GM23248 (cell line): ENCODE measurements at places on chromosomes 16 and 17. TPM values are rescaled to one million over a fixed set of nuclear protein-coding genes. Genes with fewer than 3 reads are reported as not detected.

Gene YPEL3
- 62.6 and 100.0 TPM in 2 replicates for total RNA-seq

Gene GDE1
- total RNA-seq, result 77.1 and 85.0 TPM in 2 replicates

Gene ADAMTS18
- not detected in 2 replicates for total RNA-seq

Gene CIBAR2
- not detected in 2 replicates for total RNA-seq

DNA sequence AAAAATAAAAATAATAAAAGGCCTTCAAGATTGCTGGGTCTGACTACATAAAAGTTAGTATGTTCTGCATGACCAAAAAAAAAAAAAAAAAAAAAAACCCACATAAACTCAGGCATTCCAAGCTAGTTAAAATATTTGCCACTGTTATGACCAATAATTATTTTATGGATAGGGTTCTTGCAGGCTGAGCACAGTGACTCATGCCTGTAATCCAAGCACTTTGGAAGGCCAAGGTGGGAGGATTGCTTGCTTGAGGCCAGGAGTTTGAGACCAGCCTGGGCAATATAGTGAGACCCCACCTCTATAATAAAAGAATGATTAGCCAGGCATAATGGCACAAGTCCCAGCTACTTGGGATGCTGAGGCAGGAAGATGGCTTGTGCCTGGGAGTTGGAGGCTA lies 8.1 kb downstream of the SCNN1B start:
- no peak for DNase-seq

DNA sequence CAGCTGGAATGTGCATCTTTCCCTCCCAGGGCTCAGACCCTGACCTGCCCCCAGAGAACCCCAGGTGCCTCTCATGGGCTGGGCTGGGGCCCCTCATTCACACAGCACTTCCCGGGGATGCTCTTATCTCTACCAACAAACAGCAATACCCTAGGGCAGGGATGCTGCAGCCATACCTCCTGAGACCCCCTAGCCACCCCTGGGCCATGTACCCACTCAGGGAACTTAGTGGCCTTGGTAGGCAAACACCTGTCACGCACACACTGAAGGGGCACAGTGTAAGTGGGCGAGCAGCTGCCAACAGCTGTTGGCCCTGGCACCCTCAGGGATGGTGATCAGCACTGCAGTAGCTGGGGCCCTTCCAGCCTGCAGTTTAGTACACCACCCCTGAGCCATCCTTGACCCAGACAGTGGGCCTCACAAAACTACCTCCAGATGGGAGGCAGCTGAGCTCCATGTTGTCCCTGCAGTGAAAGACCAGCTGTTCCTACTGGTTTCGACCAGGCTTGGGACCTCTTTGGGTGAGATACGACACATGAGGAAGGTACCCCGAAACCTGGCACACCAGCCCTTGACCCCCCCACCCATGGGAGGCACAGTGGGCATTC lies 1723.6 kb downstream of the TP53TG3F start:
- DNase-seq, result no peak

DNA sequence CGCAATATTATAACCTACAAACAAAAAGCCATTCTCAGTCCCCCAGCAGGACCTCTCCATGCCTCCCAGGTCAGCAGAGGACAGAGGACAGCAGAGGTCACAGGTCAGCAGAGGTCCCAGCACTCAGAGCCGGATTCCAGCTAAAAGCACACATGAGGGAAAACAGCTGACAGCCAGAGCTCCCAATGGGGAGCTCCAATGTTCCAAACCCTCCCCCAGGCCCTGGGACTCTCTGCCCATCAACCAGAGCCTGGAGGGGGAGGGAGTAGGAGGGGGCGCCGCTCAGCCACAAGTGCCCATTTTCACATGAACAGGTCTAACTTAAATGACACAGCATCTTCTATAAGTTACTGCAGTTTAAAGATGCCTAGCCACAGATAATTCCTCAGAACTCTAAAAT lies 77.5 kb downstream of the ANKRD11 start:
- DNase-seq, result no peak

DNA sequence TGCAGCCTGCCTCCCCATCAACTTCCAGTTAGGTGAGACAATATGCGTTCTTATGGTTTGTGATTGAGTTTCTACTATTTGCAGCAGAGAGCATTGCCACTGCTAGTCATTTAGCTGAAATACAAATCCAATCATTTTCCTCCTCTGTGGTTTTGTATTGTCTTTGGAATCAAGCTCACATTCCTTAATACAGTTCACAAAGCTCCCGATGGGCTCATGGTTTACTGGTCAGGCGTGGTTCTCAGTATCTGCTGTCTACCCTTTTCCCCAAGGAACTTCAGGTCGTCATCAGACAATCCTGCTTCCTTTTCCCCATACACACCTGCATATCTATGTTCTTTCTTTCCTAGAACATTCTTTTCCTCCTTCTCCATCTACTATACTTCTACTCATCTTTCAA lies 69.6 kb upstream of the GAS7 start:
- peak; percentile 59 for DNase-seq

DNA sequence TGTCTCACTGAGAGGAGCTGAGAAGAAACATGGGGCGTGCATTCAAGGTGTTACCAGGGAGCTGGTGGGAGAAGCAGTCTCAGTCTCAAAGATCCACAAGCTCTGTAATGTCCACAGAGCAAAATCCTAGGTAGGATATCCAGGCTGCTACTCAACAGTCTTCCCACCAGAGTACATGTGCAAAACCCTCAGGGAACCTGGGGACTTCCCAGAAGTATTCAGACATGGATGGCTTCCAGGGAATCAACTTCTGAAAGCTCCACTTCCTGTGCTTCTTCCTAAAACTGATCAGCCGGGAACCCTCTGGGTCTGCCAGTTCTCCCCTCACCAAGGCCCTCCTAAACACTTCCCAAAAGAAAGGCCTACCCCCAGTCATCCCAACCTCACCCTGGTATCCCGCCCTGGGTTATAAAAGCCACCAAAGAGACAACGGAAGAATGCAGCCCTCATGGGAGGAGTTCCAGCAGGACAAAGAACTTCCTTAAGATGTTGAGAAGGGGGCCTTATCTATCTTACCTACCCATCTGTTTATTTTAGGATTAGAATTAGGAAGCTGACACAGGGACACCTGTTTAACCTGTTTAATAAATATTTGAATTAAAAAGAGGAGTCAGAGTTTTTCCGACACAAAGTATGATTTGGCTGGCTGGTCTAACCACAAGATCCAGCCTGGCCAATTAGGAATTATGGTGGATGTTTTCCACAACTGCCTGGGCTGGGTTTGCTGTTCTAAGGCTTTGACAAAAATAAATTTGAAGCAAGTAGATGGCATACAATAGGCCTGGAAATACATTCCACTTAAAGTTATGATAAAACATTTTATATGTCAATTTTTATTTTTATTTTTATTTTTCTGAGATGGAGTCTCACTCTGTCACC lies 37.0 kb downstream of the CUEDC1 start:
- peak; percentile 46 for DNase-seq

DNA sequence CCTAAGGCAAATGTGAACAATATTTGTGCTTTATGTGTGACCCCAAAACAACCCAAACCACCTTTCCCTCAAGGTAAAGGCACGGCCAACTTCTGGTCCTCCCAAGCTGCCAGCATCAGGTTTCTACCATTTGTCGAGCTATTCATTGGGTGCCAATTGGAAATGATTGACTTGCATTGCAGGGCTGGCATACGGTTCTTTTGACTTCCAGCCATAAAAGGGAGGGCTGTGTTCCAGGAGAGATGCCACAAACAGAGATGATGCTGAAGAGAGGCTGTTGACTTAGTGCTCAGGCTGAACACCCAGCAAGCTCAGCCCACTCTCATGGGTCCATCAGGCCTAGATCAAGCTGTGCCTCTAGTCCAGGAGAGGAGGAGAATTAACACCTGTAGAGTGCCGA lies 252.4 kb downstream of the GRIN2A start:
- DNase-seq, result no peak

DNA sequence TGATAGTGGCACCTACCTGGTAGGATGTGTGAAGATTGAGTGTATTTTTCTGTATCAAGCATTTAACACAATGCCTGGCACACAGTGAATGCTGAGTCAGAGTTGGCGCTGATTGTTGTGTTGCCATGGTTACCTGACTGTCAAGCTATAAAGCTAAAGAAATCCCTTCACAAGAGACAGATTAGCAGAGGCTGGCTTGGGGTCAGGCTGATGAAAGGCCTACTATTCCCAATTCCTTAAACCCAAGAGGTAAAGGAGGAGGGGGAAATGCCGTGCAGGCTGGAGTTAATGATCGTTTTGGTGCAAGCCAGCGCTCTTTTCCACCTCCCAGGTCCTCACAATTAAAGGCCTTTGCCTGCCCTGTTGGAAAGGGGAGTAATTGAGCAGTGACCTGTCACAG lies 5.9 kb downstream of the CLEC19A start:
- peak; percentile 9 for DNase-seq

DNA sequence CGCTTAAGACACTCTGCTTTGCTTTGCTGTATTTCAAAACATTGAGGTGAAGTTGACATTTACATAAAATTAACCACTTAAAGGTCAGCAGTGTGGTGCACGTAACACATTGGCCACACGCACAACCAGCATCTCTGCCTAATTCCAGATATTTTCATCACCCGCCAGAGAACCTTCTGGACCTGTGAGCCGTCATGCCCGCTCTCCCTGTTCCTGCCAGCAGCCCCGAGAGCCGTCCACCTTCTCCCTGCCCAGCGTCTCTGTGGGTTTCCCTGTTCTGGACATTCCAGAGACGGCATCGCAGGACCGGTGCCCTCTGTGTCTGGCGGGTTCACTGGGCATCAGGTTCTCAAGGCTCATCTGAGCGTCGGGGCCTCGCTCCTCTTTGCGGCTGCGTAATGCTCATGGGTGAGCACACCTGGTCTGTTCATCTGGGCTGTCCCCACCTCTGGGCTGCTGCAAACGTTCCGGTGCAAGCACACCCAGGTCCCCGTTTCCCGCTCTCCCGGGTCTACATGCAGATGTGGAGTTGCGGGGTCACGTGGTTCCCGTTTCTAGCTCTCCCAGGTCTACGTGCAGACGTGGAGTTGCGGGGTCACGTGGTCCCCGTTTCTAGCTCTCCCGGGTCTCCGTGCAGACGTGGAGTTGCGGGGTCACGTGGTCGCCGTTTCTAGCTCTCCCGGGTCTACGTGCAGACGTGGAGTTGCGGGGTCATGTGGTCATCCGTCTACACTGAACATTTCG lies 48.1 kb upstream of the GNG13 start:
- no peak for DNase-seq

DNA sequence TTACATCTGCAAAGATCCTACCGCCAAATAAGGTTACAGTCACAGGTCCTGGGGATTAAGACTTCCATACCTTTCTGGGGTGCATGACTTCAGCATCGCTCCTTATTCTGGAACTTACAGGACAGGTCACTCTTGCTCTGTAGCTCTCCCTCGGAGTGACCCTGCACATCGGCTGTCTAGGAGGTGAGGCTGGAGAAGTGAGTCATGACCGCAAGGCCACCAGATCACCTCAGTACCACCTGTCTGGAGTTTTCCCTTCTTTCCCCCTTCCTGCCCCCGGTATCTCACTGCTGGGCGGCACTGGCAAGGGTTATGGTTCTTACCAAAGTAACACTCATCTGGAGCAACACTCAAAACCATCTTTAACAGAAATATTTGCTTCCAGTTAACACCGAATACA lies 374.8 kb downstream of the SLC39A11 start:
- no peak for DNase-seq

DNA sequence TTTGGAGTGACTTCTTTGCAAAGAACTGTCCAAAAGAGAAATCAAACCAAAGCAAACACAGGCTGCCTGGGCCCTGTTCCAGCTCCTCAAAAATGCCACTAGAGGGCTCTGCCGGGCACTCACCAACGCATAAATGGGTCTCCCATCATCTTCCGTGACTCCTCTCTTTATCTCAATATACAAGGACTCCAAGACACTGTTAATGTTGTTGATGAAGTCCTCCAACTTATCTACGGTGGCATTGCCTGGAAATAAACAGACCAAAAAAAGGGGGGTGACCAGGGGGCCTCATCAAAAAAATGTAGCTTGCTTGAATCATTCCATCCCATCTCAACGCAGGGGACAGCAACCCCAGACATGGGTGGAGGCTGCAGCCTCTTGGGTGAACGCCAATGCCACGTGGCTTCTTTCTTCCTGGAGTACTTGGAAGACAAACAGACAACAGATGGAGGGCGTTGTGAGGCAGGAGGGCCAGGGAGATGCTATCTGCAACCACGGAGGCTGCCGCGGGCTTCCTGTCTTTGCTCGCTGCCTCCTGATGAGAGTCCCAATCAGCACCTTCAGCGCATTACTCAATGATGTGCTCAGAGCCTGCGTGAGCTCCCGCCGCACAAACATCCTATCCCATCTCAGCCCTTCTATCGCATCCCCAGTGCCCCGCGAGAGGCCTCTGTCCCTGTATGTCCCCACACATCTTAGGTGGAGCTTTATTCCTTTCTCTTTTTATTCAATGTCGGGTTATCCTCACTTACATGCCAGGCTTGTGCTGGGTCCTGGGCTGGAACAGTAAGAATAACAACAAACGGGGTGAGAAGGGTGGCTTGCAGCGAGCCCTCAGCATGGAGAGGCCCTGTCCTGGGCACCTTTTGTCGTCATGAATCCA lies 32.0 kb downstream of the KDM8 start:
- DNase-seq, result peak; percentile 92
